Neural progenitor cell (in vitro differentiated cells): ENCODE measurements at places on chromosomes 4 and X.
A peak's percentile ranks its signal among the peaks of the same experiment; 100 is the strongest.

DNA sequence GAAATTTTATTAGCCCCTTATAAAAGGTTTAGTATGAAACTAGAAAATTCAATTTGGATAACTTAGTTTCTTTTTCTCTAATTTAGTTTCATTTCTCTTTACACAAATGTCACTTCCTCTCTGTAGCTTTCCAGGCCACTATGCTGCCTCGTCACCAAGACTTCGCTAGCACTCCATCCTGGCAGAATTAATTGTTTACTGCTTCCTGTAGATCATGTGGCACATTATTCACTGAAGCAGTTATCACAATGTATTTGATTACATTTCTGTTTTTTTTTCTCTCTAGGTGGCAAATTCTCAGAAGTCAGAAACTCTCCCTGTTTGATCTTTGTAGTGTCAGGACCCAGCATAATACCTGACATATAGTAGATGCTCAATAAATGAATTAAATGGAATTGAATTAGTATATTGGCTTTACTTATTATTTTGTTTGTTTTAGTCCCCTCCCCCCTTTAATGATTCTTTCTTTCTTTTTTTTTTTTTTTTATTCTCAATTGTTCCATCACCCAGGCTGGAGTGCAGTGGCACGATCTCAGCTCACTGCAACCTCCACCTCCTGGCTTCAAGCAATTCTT, 9.3 kb upstream of the SAT1 start:
- DNase-seq = no peak

DNA sequence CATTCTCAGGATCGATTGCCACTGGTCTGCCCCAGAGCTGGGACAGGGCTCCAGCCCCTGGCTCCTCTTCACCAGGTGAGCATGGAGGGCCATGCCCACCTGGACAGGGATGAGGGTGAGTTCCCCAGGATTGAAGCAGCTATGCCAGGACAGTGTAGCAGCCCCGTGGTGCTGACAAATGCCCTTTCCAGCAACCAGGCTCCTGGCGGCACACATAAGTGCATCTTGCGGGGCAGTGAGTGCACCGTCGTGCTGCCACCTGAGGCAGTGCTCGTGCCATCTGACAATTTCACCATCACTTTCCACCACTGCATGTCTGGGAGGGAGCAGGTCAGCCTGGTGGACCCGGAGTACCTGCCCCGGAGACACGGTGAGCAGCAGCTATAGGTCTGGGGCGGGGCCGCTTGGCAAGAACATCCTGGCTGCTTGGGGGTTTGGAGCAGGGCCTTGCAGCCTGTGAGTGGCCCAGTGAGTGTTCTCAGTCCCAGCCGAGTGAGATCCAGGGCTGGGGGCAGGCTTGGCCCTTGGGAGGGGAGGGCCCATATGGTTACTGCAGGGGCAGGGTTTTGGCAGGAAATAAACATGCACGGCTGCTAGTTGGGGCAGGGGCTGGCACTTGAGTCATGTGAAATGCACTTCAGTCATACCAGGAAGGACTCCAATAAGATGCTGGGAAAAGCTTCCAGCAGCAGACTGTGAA, 6.1 kb downstream of the IL9R start:
- no peak for DNase-seq

- DNase-seq = no peak
These were observed 545.3 kb upstream of the GRID2 start for GRCh38 chr4:91758487-91758886.

GRCh38 chr4:184885602-184886001, 59.8 kb upstream of the ACSL1 start:
- DNase-seq = no peak

DNA sequence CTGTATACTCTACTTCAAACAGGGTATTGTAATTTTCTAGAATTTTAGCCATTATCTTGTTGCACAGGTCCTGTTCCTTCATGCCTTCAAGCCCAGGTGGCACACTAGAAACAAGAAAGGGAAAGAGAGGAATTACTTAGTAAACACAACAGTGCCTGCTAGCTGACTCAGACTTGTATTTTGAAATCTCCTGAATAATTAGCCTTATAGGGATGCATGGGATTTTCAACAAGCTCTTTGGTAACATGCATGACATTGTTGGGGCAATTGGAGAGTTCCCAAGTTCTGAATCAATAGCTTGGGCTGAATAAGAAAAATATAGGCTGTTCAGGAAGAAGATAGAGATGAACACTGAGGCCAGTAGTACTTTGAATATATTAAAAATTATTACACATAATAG, 118.8 kb downstream of the FAM13A start:
- DNase-seq = no peak

DNA sequence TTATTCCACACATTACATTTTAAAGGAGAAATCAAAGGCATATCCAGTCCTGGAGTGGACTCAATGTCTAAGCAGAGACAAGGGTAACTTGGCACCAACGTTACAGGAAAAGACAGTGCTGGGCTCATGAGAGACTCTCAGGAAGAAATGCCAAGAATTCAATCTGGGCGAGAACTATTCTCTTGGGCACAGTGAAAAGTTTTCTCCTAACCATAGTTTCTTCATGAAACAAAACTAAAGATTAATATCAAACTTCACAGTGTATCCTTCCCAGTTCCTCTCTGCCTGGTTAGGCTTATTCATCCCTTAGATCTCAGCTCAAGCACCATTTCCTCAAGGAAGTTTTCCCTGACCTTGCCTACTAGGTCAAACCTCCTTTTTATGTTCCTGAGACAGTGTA, 109.4 kb upstream of the TLL1 start:
- no peak for DNase-seq

DNA sequence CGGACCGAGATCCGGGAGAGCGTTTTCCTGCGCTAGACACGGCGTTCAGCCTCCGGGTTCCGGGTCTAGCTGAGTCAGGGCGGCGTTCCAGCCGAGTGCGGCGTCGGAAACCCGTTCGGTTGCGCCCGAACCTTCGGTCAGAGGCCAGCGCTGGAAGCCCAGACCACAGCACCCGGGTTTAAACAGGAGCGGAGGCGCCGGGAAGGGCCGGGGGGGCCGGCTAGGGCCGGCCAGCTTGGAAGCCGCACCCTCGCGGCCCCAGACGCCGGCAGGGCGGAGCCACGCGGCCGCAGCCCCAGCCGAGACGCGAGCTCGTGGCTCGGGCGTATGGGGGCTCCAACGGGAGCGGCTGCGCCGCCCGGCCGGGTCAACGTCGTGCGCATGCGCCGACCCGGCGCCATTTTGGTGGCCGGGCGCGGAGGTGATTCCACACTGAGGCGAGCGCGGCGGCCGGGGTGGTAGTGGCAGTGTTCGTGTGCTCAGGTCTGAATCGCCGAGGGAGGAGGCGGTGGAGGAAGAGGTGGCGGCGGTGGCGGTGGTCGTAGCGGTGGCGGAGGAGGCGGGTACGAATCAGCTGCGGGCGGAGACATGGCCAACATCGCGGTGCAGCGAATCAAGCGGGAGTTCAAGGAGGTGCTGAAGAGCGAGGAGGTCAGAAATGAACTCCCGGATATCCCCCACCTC, at the start of gene UBE2K:
Gene UBE2K (plus strand): TSS at position 397 of the 684 bp plus-strand sequence. CDS start 192 bp downstream, at position 589.
- peak; percentile 96 for DNase-seq

DNA sequence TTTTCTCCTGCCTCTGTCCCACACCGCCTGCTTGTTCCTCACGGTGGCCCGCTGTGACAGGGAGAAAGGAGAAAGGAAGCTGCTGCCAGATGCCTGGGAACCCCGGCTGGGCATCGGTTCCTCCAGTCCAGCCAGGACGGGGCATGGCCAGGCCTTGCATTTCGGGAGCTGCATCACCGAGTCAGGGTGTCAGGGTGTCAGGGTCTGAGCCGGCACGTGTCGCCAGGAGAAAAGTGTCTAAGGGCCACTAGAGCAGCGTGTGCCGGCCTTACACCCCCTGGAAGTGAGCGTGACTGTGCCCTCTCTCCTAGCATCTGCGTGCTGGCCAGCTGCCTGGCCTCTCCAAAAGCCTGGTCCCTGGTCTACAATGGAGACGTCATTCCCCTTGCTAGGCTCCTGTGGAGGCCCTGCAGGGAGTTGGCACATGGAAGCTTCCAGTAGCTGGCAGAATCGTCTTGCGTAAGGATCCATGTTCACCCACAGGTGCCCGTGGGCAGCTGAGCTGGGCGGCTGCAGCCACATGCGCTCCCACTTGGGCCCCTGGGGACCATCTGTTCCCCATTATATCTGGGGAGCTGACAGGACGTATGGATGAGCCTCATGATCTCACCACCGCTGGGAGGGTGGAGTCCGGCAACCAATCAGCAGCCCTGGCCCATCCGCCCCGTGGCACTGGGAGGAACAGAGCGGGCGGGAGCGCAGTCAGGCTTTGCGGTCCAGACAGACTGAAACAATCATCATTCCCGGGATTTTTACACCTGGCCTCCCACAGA, 39.9 kb upstream of the HMX1 start:
- no peak for DNase-seq
